Panc1 (cell line): ENCODE measurements at places on chromosomes 12 and 14.

DNA sequence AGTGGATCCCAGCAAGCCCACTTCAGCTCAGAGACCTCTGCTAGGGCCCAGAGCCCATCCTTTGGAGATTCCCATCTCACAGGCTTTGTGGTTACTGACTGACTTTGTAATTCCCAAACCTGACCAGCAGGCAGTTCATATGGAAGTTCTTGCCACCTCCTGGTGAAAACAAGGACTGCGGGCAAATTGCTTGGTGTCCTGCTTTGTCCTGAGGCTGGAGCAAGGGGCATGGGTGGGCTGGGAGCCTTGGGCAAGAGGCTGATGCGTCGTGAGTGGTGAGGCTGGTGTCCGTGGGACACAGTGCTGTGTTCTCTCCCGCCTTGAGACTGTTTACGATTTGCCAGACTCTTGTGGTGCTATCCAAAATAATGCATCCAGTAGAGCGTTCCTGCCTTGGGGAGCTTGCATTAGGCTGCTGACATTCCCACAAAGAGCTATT, 91.0 kb downstream of the LRRC74A start:
- DNase-seq, result no peak

DNA sequence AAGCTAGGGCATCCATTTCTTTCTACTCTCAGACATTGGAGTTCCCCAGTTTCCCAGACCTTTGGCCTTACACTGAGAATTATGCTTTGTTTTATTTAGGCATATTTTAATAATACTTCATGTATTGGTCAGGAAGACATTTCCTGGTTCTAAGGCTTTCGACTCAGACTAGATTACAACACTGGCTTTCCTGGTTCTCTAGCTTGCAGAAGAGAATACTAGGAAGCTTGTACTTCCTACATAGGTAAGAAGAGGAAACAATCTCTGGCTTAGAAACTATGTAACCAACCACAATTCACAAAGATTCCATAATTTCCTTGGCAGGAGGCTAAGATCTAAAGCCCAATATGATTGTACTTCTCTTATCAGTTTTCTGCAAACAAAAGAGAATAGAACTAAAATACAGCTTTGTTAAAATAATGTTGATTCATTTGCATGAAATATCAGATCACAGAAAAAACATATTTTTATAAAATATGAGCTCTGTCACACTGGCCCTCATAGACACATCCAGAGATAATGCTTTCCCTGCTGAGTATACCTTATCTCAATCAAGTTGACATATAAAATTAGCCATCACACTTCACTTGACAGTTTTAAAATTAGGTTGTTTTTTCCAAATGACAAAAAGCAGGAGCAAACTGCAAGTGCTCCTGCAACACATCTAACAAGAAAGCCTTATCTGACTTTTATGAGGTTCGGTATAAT, 30.5 kb downstream of the CLEC2D start:
- no peak for DNase-seq

GRCh38 chr14:103966631-103967030, 24.3 kb upstream of the RD3L start:
- no peak for DNase-seq

DNA sequence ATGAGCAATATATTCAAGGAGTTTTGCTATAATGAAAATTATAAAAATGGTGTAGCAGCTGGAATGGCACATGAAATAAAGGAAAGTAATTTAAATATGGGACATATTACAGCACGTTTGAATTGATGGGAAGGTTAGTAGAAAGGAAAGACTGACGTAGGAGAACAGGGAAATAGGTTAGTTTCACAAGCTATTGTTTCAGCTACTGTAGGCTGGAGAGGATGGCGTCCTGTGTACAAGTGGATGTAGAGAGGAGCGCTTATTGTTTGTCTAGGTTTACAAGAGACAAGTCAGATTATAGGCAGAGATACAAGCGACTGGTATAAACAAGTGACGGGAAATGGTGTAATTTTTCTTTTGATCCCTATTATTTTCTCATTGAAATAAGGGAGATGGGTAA, 431.2 kb upstream of the PDE3A start:
- DNase-seq, result no peak
